ENCODE measurements at places on chromosomes 1 and 21.

DNA sequence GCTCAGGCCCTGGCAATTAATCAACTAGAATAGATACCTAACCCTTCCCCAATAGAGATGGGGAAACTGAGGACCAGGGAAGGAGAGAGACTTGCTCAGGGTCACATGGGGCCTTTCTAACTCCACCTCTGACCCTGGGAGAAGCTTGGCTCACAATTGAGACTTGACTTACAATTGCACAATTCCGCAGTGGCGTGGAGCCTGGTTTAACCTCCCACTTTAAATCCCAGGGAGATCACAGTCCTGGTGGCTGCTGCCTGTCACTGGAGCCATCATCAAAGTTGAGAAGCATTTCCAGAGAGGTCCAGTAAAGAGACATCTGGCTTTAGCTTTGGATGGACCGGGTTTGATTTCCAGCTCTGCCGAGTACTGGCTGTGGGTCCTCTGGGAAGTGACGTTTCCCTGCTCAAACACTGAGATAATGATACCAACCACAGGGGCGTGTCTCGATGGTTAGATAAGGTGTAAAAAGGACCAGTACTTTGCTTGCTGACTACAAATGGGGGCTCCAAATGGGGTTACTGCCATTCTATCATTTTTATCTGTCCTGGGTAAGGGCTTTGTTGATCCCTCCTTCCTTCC is 39.3 kb downstream of the TRIM62 start:
- DNase-seq, result no peak

DNA sequence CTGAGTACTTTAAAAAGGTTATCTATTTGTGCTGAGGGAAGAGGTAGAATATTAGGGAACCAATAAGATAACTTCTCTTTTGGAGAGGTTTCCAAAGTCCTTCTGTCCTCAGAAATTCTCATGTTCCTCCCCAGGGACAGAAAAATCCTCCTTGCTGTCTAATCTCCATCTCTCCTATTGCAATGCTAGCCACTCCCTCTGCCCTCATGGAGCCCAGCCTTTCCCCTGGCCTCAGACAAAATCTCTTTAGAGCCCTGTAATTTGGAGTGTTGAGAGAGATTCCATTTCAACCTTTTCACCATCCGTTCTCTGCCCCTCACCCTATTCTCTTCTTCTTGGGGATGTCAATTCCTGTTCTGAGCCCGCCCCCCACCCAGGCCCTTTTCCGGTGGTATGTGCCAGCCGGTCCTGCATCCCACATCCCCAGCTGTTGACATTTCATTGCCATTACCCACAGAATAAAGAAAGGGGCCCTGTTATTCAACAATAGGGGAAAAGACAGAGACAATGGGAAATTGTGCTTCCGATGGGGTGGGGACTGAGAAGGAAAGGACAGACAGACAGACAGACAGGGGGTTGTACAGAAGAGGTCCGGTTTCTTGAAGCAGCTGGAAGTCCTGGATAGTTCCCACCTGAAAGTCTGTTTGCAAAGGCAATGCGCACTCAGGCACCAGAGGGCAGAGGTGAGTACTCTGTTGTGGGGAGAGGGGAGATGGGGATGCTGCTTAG is at the start of gene HAPLN2:
Gene HAPLN2, plus strand, starts transcription at position 563 of the 729 bp plus-strand sequence. CDS start 4,076 bp downstream, outside the sequence.
- DNase-seq, result no peak

GRCh38 chr21:35945089-35945671 is 115.1 kb downstream of the SETD4 start:
- DNase-seq, result no peak

- DNase-seq, result no peak
These were observed 85.4 kb upstream of the SLC25A33 start for GRCh38 chr1:9453779-9454418.

GRCh38 chr1:228374711-228375577 is 31.7 kb downstream of the TRIM11 start:
- DNase-seq, result no peak

DNA sequence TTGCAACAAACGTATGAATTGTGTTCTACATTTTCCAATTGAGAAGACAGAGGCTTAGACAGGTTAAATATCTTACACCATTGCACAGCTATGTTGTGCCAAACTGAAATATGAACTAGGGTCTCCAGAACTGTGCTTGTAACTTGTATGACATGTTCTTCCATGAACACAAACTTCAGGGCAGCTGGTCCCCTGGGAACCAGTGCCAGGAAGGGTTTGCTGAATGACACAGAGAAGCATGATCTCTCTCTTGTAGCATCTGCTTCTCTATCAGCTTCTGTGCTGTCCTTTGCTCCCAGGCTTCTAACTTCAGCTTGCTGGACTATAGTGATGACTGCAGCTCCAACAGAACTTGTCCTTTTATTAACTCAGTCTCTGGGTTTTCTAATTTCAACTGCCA is 385.5 kb downstream of the SIPA1L2 start:
- no peak for DNase-seq

DNA sequence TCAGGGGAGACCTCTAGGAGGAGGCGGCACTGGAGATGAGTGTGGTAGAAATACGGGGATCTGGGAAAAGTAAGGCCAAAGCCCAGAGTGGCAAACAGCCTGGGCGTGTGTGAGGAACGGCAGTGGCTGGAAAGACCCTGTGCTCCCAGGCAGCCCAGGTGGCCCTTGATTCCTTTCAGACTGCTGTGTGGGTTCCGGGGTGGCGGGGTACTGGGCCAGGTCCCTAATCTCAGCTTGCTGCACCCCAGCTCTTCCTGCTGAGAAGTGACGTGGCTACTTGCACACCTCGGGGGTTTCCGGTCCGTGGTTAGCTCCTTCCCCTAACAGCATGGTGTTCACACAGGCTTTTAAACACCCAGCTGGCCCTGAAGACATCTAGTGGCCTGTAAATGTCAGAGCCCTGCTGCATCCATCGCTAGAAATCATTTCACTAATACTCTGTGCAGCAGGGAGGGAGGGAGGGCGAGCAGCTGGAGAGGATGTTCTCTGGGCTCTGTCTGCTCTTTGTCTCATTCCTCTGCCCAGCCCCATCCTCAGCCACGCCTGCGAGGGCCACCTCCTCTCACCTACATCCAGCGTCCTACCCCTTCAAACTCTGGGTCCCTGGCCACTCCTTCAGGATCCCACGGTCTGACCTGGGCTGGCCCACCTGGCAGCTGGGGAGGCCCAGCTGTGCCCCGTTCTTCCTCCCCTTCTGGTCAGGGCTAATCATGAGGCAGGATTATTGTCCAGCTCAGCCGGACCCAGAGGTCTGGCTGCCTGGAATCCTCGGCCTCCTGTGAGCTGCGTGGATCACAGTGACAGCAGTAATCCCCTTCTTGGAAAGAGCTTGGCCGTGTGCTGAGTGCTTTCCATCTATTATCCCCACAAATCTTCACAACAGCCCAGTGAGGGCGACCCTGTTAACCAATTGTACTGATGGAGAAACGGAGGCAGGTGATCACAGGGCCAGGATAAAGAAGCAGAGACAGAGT is 7.2 kb downstream of the ZDHHC18 start:
- peak; percentile 65 for DNase-seq

GRCh38 chr1:194731025-194731424 is 1544.6 kb upstream of the B3GALT2 start:
- DNase-seq, result no peak
